ENCODE measurements at places on chromosomes 12 and 14. TPM values are rescaled to one million over a fixed set of nuclear protein-coding genes. Genes with fewer than 3 reads are reported as not detected.

Gene SLC10A1
- not detected for total RNA-seq

Gene C12orf42
- 11.1 TPM for total RNA-seq

Gene CCDC177
- total RNA-seq: not detected

Gene CIDEB
- total RNA-seq: 14.4 TPM

Gene CMKLR1
- total RNA-seq: 0.52 TPM

Gene ARMH4
- total RNA-seq: 0.21 TPM

Gene RHOJ
- 0.10 TPM for total RNA-seq

Gene SLC16A7
- total RNA-seq: 28.5 TPM

Gene MYH7
- not detected for total RNA-seq

Gene RIC8B
- total RNA-seq: 5.6 TPM

Gene ADAM21
- not detected for total RNA-seq

Gene SAMD15
- 0.21 TPM for total RNA-seq

Gene DAO
- not detected for total RNA-seq

Gene GPRC5D
- total RNA-seq: 0.31 TPM

Gene EXD2
- total RNA-seq: 2.9 TPM

Gene PARPBP
- total RNA-seq: 4.0 TPM

Gene HOXC5
- not detected for total RNA-seq

Gene NEUROD4
- total RNA-seq: not detected

Gene STXBP6
- not detected for total RNA-seq

Gene ETV6
- 19.7 TPM for total RNA-seq

Gene GOLGA5
- total RNA-seq: 11.1 TPM

Gene NOS1
- total RNA-seq: not detected

Gene ABCD4
- total RNA-seq: 32.6 TPM

Gene HHIPL1
- not detected for total RNA-seq

Gene OAS2
- 22.2 TPM for total RNA-seq

Gene KERA
- total RNA-seq: not detected

Gene ENTPD5
- 6.3 TPM for total RNA-seq

Gene IGF1
- not detected for total RNA-seq

Gene MUCL1
- not detected for total RNA-seq

Gene TAS2R9
- not detected for total RNA-seq

Gene KLRB1
- 45.7 TPM for total RNA-seq

Gene CPNE6
- not detected for total RNA-seq

Gene MAP3K9
- 7.5 TPM for total RNA-seq

Gene MMP17
- total RNA-seq: 5.0 TPM

Gene RAB35
- total RNA-seq: 17.2 TPM

Gene TMEM132D
- total RNA-seq: under 0.01 TPM

Gene KRT77
- total RNA-seq: not detected

Gene GPD1
- 0.21 TPM for total RNA-seq
